ENCODE measurements at places on chromosomes 16 and 17.

GRCh38 chr17:83189044-83190003 is 109.9 kb downstream of the METRNL start:
- DNase-seq, result no peak

- no peak for DNase-seq
Measured at GRCh38 chr16:56102906-56103305, 88.4 kb upstream of the GNAO1 start.

GRCh38 chr17:51813140-51813783 is 345.3 kb downstream of the CA10 start:
- no peak for DNase-seq

- DNase-seq, result no peak
Measured at GRCh38 chr16:30731411-30731810, 16.8 kb upstream of the PHKG2 start.

GRCh38 chr16:84922351-84923120 is 88.8 kb downstream of the ZDHHC7 start:
- no peak for DNase-seq

GRCh38 chr17:28346746-28347246 is 10.5 kb downstream of the POLDIP2 start:
- no peak for DNase-seq

GRCh38 chr17:48483471-48484131 is 47.2 kb downstream of the HOXB1 start:
- peak; percentile 40 for DNase-seq

DNA sequence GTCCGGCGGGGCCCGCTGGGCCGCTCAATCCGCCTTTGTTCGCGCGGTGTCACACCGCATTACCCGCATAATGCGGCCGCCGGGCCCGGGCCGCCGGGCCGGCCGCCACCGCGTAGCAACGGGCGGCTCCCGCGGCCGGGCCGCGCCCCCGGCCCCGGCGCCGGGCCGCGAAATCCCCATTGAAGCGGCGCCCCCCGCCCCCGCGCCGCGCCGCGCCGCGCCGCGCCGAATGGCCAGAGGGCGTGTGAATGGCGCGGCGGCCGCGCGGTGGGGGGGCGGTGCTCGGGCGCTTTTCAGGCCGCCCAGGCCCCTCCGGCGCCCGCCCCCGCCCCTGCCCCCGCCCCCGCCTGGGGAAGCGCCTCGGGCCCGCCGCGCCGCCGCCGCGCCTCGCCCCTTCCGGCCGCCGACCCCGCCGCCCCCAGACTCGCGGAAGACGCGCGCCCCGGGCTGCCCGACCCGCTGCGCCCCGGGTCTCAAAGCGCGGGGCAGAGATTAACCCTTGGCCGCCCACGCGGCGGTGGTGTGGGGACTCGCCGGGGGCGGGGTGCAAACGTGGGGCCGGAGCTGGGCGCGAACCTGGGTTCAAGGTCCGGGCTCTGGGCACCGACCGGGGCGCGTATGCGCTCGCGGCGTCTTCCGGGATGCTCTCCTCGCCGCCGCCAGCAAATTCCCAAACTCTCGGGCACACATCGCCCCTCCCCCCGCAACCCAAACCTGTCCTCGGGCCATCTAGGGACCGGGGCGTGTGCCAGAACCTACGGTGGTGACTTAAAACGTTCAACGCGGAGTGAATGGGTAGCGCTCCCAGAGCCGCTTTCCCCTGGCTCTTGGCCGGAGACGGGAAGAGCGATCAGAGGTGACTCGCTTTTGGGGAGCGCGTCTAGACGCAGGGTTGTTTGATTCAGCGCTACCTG is 46.7 kb downstream of the WNT3 start:
- peak; percentile 31 for DNase-seq

GRCh38 chr17:249236-249993 is 68.0 kb upstream of the DOC2B start:
- no peak for DNase-seq

DNA sequence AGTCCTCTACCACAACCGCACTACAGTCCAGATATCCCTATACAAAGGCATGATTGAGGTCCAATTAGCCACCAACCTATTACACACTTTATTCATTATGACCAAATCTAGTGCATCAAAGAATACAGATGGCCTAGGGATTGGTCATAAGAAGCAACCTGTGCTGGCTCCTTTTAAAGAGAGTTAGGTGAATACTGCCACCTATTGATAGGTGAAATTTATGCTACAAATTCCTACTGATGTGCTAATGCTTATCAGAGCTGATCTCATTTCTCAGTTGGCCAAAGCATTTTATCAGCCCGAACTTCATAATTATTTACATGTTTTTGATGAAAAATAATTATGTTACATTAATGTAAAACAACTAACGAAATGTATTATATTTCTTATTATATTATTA is 166.3 kb downstream of the ANKFN1 start:
- DNase-seq, result no peak

- DNase-seq, result no peak
Measured at GRCh38 chr17:39841134-39841683, 22.9 kb downstream of the IKZF3 start.
